Keratinocyte (primary cell): ENCODE measurements at places on chromosomes 11 and 22.

- no peak for DNase-seq
Observed at GRCh38 chr11:32580967-32581366, 2.7 kb upstream of the EIF3M start.

DNA sequence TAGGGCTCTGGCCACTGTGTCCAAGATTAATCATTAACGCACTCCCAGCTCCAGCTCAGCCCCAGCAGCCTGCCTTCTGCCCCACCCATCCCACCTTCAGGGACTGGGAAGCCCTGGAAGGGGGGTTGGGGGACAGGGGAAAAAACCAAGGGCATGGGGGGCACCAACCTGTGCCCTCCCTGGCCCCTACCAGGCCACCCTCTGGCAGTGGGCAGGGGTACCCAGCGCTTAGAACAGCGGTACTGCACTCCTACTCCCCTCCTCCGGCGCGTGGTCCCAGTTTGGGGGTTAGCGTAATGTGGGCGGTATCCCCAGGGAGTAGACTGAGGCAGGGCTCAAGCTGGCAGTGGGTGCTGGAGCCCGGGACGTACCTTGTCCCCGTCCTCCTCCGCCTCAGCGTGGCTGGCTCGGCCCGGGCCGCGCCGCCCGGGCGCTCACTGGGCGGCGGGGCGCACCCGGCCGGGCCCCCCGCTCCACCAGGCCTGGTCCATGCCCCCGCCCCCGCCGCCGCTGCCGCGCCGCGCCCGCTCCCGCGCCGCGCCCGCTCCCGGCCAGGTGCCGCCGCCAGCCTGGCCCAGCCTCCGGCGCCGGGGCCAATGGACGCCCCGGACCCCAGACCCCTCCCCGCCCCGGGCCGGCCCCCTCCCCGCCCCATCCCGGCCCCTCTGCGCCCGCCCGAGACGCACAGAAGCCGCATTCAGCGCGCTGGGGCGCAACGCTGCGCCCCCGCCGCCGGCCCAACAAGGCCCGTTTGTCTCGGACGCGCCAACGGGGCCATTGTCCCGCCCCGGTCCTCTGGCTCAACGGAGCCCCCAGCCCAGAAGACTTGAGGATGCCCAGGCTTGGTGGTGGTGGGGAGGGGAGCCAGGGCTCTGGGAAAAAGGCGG is at the start of gene GAL3ST1:
Gene GAL3ST1, minus strand, starts transcription at position 571 of the 887 bp plus-strand sequence. CDS start 17,273 bp downstream, outside the sequence.
- DNase-seq: no peak

DNA sequence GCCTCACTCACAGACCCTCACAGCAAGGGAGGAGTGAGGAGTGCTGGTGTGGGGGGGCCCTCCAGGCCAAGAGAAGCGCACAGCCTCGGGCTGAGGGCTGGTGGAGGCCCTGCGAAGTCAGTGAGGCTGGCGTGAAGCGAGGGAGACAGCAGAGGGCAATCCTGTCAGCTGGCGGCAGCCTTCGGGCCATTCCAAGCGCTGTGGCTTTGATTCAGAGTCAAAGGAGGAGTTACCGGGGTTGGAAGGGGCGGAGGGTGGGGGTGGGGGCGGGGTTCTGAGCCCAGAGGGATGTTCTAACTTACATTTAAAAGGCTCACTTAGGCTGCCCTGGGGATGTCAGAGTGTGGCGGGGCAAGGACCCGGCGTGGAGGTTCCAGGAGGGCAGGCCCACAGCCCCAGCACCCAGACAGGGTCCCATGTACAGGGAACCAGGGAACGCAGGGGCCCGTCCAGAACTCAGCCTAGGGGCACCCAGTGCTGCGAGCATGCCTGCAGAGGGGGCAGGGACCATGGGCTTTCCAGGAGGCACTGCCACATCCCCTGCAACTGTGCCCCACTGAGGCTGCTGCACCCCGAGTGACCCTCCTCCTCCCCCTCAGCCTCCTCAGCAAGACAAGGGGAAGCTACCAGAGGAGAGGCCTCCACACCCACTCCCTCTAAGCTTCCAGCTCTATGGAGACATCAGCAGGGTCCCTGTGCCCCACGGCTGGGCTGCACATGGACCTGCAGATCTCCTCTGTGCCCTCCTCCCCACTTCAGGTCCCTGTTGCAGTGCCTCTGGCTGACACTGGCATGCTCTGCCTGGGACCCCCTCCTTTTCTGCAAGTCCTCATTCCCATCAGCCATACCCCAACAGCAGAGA is 39.7 kb upstream of the TTLL12 start:
- DNase-seq: no peak

DNA sequence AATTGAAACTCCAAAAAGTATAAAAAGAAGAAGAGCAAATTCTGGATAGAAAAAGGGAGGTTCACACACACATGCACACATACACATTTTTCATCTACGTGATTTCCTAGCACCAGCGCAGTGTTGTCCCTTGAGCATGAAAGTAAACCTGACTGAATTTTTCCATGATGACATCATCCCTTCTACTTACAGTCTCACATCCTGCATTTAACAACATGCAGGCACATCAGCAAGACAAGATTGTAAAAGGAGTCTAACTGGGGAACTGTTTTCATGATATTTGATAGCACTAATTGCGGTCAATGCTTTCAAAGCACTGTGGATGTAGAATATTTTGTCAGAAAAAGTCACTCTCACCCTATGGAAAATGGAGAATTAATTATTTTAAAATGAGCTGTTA is 36.6 kb downstream of the GAS2 start:
- DNase-seq: peak; percentile 61

DNA sequence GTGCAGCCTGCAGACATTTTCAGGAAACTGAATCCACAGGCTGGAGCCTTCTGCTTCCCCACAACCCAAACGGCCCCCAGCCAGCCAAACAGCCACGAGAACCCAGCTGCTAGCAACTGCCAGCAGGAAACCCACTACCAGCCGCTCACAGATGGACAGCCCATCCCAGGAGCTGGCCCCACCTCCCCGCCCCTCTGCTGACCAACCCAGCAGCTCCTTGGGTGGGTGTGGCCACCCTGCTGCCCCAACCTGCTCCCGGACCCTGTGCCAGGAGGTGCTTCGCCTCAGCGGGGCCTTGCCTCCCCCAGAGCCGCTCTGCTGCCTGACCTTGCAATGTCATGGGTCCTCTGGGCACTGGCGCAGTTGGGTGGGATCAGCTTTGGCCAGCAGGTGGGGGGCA is 8.2 kb upstream of the CCDC188 start:
- DNase-seq: no peak

DNA sequence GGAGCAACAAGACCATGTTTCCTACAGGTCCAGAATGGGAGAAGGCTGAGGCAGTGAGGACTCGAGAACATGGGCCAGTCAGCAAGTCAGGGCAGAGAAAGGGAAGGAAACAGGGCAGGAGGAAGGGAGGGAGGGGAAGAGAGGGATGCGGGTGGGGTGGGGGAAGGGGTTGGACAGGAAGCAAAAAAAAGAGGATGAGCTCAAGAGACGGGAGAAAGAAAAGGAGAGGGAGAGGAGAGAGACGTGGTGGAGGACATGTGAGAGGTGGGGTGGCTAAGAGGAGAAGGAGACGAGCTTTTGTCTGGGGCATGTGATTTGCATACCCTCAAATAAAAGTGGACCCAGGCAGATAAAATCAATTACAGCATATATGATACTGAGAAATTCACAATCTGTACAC is 389.5 kb upstream of the B3GAT1 start:
- no peak for DNase-seq

- no peak for DNase-seq
Observed at GRCh38 chr11:47186700-47187695, 764 bp upstream of the PACSIN3 start.

DNA sequence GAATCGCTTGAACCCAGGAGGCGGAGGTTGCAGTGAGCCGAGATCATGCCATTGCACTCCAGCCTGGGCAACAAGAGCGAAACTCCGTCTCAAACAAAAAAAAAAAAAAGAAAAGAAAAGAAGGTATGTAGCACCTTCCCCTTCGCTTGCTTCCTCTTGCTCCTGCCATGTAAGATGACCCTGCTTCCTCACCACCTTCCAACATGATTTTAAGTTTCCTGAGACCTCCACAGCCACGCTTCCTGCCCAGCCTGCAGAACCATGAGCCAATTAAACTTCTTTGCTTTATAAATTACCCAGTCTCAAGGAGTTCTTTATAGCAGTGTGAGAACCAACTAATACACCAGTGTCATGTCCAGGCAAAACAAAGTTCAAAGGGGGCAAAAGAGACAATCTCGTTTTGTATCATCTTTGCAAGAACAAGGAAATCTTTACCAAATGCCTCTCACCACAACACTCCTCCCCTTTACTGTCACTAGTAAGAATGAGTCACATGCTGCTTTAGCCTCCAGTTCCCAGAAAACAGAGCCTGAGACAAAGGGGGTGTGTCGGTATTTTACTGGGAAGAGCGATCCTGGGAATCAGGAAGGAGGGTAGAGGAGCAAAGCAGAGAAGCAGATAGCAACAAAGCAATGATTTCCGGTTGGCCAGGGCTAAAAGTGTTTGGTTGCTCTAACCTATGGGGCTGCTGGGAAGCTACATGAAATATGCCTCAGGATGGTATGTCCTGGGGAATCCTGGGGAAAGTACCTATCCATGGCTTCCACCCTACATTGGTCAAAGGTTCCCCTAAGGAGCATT is 10.5 kb upstream of the MCHR1 start:
- DNase-seq: no peak

GRCh38 chr22:42179616-42180015 is 49.0 kb upstream of the CYP2D6 start:
- DNase-seq: no peak

DNA sequence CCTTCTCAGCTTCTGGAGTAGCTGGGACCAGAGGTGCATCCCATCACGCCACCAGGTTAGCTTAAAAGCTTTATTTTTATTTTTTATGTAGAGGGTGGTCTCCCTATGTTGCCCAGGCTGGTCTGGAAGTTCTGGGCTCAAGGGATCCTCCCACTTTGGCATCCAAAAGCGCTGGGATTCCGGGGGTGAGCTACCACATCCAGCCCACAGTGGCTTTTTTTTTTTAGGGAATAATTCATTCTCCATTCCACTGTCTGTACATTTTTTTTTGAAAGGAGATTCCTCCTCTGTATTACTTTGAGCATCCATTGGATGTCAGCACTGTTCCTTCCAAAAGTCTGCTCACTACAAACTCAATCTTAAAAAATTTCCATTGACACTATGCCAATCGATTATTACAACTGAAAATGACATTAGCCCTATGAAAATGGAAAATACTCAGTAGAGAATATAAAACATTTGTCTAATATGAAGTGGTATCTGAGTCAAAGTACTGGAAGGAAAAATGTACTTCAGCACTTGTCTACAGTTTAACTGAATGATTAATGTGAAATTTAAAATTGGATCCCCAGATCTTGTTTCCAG is 1.3 kb upstream of the LPXN start:
- DNase-seq: no peak

DNA sequence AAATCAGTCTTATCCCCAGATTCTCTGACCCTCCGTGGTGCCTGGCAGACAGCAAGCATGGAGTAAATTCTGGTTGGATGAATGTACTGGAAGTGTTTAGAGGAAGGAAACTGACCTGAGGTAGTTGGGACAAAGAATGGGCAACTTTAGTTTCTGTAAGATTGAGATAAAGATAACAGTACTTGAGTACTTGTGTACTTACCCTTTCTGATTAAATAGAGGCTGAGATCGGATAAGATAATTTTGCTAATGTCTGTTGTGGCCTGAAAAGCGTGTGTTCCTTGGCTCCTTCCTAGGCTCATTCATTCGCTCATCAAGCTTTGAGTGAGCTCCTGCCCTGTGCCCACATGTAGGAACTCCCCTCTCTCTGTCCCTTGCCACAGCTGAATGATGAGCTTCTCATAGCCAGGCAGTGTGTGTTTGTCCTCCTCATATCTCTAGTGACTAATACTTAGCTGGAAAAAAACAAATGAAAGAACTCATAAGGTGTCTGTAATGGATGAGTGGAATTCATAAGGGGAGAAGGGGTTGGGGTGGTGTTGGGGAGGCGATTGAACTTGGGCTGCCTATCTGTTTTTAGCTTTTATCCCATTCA is 118.1 kb downstream of the DBX1 start:
- no peak for DNase-seq

GRCh38 chr11:42555190-42555589 is 756.6 kb upstream of the API5 start:
- DNase-seq: no peak

DNA sequence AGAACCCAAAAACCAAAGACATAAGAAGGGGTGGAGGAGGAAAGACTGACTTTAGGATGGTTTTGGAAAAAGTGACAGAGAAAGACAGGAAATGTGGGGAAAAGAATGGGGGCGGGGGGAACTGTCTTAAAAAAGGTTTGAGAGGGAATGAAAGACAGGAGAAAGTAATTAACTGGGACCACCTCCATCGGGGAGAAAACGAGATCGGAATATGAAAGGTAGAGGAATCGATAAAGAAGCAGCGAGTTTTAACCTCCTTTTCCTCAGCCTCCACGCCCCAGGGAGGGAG is 524 bp downstream of the MTMR2 start:
- DNase-seq: no peak

DNA sequence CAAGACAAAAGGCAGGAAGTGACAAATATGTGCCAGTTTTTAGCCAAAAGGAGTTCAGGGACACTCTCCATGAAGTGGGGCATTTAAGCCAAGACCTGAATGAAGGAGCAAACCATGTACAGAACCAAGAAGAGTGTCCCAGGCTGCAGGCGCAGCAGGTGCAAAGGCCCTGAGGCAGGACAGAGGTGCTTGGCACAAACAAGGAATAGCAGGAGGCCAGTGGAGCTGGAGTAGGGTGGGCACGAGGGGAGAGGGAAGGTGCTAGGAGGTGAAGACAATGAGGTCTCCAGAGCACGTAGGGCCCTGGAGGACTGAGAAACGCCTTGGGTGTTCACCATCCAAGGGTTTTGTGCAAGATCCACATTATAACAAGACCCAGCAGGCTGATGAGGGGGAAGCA is 474.1 kb downstream of the MN1 start:
- no peak for DNase-seq

DNA sequence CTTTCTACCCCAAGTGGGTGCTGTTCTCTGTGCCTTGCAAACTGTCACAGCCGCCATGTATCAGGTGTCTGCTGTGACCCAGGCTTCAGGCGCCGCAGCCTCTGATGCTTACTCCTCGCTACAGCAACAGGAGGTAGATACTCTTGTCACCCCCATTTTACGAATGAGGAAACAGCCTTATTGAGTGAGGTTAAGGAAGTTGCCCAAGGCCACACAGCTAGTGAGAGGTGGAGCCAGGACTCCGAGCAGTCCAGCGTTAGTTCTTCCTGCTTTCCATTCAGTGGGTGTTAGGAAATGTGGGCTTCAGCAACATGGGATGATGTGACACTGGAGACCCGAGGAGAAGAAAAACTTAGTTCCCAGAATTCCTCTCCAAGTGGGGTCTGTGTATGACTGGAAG is 14.3 kb downstream of the RNF215 start:
- no peak for DNase-seq

DNA sequence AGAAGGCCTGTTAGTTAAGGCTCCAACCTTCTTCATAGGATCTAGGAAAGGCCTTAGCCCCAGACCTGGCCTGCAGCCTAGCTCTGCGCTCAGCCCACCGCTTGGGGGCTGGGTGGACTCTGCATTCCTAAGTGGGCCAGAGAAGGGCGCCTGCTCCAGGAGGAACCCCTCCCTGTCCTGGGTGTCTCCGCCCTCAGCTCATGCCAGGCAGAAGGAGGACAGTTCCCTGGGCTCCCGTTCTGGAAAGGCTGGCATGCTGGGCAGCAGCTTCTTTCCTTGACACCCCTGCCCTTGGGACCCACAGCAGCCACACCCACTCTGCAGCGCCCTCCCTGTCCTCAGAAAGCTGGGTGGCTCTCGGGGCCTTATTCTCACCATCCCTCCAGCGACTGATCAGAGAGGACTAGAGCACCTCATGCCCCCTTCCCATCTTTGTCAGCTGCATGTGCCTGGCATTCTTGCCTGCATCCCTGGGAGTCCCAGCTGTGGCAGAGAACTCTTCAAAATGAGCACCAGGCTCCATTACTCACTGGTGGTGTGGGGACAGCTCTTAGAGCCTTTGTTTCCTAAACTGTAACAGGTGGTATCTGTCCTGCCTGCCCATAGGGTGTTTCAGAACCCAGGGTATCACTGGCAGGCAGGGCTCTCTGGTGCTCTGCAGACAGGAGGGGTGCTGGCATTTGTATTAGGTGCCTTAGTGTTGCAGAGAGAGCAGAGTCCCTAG is 20.3 kb upstream of the MYRF start:
- DNase-seq: no peak
